ENCODE measurements at places on chromosomes 3 and 15.

GRCh38 chr3:64837126-64837738 lies 149.4 kb upstream of the ADAMTS9 start:
- DNase-seq, result no peak

DNA sequence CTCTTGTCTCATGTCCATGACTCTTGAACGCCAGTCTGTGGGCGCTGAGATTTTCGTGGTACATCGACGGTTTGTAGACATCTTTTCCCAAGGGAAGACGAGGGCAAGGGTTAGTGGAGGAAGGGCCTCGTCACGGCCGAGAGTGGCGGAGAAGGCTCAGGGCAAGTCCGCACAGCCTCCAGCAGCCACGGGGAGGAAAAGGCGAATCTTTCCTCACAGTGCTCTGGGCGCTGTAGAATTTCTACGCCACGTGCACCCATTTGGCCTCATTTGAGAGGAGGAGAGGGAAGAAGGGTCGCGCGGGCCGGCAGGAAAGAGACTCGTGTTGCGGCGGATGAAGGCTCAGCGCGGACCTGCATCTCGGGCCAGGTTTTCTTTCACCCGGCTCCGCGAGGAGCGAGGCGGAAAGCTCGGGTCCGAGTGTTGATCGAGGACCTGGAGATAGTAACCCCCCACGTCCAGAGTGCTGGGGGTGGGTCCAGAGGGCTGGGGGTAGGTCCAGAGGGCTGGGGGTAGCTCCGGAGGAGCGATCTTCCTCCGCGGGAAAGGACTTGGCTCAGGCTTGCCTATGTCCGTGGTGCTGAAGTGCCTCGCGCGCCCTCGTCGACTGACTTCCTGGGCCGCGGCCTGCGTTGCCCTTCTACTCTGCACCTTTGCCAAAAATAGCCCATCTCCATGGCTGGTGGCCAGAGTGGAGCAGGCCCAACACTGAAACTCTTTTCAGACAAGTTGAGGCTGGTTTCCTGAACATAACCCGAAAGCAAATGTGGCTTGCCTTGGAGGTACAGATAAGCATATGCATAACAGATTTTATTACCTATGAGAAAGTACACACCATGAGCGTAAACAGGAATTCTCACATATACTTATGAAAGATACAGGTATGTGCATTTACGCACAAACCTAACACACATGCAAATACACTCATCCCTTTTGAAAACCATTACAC lies 1.1 kb downstream of the SLC35G2 start:
- peak; percentile 88 for DNase-seq

GRCh38 chr15:66131831-66132230 lies 121.7 kb downstream of the MEGF11 start:
- DNase-seq, result no peak

- DNase-seq, result no peak
These were observed 404.9 kb upstream of the ALCAM start for GRCh38 chr3:104961851-104962250.

- DNase-seq, result no peak
These were observed 11.4 kb downstream of the TRAK1 start for GRCh38 chr3:42102571-42102970.
